ENCODE measurements at places on chromosomes 16 and 17. TPM values are rescaled to one million over a fixed set of nuclear protein-coding genes. Genes with fewer than 3 reads are reported as not detected.

PERCC1 gene
- total RNA-seq = not detected

DNA sequence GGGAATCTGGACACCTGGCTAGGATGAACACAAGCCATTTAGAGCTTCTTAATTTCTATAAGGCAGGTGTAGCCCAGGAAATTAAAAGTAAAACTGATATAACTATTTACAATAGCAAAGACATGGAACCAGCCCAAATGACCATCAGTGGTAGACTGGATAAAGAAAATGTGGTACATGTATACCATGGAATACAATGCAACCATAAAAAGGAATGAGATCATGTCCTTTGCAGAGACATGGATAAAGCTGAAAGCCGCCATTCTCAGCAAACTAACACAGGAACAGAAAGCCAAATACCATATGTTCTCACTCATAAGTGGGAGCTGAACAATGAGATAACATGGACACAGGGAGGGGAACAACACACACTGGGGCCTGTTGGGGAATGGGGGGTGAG is 19.4 kb downstream of the FAHD1 start:
- no peak for DNase-seq

NPIPB13 gene
- total RNA-seq = 0.46 TPM

ITGA2B gene
- total RNA-seq = 0.21 TPM

HOXB13 gene
- total RNA-seq = 3.8 TPM

- DNase-seq = no peak
These were observed 430 bp downstream of the AMFR start for GRCh38 chr16:56424791-56425438.

GRCh38 chr16:74682556-74682955 is 15.9 kb upstream of the RFWD3 start:
- no peak for DNase-seq

GRCh38 chr16:11526655-11527350 is 59.9 kb downstream of the LITAF start:
- DNase-seq = no peak

DNA sequence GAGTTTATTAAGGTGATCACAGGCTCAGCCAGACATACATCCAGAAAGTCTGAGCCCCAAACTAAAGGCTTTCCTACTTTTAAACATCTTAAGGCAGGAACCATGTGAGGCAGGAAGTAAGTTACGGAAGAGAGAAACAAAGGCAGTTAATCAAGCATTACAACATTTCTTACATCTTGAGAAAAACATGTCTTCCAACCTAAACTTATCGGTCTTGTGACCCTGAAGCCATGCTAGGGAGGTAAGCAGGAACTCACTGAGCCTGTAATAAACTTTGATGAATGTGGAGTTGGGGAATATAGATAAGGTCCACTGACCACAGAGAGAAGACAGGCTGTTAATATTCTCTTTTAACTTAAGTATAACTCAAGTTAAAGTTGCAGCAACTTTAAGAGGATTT is 3.5 kb upstream of the ACSM3 start:
- no peak for DNase-seq

DNA sequence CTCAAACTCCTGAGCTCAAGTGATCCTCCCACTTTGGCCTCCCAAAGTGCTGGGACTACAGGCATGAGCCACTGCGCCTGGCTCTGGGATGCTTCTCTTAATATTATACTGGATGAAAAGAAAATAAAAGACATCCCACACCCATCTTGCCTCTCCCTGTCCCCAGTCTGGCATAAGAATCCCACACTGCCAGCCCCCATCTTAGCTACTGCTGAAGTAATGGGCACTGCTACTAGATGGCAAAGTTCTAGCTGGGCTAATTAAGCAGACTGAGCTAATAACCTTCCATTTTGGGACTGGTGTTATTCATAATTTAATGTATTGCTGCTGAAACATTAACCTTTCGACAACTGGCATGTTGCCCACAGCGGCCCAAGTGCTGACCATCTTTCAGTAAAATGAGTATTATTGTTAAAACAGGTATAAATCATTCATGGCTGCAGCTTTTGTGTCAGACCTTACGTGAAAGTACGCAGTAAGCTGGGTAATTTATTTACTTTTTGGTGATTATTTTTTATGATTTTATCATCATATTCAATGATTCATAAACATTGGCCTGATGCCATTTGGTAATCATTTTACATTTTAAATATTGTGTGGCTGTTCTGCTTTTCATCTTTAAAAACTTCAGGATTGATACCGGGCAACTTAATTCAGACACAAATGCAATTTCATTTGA is 47.4 kb upstream of the ZFHX3 start:
- DNase-seq = no peak

GRCh38 chr16:77686385-77686784 is 35.9 kb upstream of the NUDT7 start:
- no peak for DNase-seq

PYY gene
- total RNA-seq = 0.17 TPM

RPUSD1 gene
- total RNA-seq = 18.6 TPM

DNA sequence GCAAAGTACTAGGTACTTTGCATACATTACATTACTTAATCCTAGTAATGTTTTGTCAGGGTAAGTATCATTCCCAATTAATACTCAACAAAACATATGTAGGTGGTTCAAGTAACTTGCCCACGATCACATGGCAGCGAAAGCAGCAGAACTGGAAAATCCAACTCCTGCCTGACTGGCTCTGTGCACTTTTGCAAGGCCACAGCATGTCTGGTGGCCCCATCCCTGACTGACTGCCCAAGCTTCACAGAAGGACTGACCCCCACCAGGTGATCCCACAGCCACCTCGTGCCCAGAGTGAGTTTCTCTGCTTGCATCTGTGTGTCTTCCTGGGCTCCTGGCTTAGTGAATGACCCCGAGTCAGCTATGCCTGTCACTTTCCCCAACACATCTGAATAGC is 11.4 kb downstream of the CNP start:
- no peak for DNase-seq

SKAP1 gene
- total RNA-seq = not detected

DNA sequence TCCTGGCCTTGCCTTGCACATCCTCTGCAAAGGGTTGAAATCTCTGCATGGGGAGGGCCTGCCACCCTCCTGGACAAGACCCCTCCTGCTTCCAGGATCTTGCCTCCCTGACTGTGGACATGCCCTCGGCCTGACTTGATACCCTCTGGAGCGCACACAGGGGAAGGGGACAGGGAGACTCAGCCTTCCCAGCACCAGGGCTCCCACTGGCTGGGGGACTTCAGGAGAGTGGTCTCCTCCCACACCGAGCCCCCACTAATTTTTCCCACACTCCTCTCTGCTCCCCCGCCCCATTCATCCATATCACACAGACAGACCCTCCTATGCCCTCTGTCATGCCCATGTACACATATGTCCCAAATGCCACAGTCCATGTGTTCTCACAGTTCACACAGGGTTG is 14.3 kb downstream of the SGCA start:
- DNase-seq = no peak

PRKCB gene
- under 0.01 TPM for total RNA-seq

GRCh38 chr16:66238696-66239095 is 127.8 kb upstream of the CDH5 start:
- DNase-seq = no peak

APOBR gene
- not detected for total RNA-seq

GRCh38 chr17:48026502-48027321 is 10.9 kb downstream of the COPZ2 start:
- peak; percentile 96 for DNase-seq

- no peak for DNase-seq
These were observed 11.3 kb upstream of the DNASE1 start for GRCh38 chr16:3643095-3643730.

DNA sequence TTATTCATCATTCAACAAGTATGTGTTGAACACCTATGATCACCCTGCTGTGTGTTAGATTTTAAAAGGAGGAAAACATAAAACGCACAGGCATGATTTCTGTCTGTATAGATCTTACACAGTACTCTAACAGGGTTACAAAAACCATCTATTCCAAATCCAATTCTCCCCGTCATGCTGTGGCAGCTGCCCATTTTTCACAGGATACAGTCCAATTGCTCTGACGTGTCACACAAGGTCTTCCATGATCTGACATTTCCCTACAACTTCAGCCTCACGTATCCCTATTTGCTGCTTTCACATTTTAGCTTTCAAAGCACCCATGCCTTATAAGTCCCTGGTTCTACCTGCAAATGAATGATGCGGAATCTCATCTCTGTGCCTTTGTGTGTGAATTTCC is 67.0 kb upstream of the CNTNAP4 start:
- no peak for DNase-seq

- no peak for DNase-seq
These were observed 336.9 kb downstream of the CDH13 start for GRCh38 chr16:82963653-82964052.

DNA sequence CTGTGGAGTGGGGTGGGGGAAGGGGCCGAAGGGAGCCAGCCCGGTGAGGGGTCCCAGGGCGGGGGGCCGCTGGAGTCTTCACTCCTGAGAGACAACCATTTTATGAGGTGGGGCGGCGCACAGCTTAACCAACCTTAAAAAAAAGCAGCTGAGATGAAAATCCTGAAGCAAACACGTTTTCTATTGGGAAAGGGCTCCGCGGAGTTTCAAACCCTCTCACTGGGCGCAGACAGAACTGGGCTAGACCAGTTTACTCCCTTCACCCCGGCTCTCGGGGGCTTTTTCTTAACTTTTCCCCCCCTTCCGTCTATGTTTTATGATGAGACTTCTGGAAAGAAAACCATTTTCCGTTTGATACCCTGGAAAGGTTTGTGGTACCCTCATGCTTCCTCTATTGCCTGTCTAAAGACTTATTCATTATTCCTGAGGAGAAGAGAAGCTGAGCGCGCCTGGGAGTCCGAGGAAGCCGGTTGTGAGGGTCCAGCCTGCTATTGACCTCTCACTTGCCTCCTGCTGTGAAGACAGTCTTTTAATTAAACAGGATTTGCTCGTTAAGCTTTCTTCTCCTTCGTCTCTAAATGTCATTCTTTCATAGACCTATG is 482 bp upstream of the SSH2 start:
- no peak for DNase-seq

SLC13A2 gene
- not detected for total RNA-seq

Data from H4 (cell line).